ENCODE measurements at places on chromosomes 16 and 17.
A peak's percentile ranks its signal among the peaks of the same experiment; 100 is the strongest.

GRCh38 chr17:47713980-47714700 lies 18.9 kb upstream of the TBX21 start:
- DNase-seq: no peak

DNA sequence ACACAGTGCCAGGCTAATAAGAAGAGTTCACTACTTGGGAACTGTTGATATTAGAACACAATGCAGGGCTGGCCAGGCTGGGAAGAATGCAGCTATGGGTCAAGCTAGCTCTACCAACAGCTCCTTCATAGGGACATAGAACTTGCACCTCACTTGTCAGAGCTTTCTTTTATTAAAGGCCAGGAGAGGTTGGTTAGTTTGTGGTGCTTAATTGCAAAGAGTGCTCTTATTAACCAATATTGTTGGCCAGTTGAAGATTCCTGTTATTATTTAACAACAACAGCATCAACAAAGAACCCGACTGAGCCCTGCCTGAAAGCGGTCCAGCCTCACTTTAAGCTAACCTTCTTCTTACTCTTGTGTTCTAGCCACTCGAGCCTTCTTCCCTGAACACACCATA lies 43.4 kb upstream of the ANKFN1 start:
- DNase-seq: no peak

DNA sequence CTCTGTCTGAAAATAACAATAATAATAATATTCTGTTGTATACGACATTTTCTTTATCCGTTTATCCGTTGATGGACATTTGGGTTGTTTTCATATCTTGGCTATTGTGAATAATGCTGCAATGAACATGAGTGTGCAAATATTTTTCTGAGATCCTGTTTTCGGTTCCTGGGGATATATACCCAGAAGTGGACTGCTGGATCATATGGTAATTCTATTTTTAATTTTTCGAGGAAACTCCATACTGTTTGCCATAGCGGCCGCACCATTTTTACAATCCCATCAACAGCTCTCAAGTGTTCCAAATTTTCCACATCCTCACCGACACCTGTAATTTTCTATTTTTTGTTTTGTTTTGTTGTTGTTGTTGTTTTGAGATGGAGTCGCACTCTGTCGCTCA lies 5.3 kb upstream of the PRSS41 start:
- no peak for DNase-seq

- DNase-seq: no peak
Observed at GRCh38 chr16:78522327-78522726, 422.9 kb downstream of the WWOX start.

DNA sequence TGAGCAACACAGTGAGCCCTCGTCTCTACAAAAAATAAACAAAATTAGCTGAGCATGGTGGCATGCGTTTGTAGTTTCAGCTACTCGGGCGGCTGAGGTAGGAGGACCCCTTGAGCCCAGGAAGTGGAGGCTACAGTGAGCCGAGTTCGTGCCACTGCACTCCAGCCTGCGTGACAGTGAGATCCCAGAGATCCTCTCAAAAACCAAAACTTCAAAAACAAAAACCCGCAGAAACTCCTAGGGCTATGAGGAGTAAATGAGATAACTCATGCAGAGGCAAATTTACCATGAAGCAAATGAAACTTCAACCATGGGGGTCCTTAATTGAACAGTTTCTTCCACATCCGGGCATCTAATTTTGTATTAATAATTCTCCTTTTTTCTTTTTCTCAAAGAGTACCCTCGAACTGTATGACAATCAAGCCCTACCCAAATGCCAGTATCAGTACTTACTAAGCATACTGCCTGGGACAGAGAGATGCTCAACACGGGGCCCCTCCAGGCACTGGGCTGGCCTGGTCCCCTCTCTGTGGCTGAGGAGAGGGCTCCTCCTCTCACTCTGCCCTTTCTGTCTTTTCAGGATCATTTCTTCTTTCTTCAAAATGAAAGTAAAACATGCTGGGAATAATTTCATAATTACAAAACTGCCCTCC lies 789 bp upstream of the PIPOX start:
- no peak for DNase-seq

DNA sequence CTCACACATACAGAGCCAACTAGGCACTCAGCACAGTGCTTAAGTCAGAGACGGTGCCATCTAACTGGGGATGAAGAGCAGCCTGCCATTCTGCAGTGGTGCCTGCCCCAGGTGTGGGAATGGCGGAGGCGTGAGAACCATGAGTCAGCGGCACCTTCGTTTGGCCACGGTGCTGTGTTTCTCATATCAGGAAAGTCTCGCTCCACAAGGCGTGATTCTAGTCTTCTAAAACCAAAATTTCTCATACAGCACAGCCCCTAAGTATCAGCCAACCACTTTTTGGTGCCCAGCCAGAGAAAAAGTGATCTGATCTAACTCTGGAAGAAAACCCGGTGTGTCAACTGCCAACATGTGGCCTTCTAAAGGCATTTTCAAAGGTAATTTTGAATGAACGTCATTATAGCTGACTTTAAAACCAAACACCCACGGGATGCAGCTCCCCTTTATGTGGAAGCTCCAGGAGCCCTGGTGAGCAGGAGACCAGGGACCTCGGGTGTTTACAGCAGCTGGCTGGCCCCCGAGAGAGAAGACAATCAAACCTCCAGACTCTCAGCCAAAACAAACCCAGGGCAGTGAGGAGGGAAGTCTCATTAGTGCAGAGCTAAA lies 54.6 kb downstream of the ABCC12 start:
- no peak for DNase-seq

GRCh38 chr17:2393174-2393953 lies 7.5 kb downstream of the MNT start:
- peak; percentile 84 for DNase-seq

DNA sequence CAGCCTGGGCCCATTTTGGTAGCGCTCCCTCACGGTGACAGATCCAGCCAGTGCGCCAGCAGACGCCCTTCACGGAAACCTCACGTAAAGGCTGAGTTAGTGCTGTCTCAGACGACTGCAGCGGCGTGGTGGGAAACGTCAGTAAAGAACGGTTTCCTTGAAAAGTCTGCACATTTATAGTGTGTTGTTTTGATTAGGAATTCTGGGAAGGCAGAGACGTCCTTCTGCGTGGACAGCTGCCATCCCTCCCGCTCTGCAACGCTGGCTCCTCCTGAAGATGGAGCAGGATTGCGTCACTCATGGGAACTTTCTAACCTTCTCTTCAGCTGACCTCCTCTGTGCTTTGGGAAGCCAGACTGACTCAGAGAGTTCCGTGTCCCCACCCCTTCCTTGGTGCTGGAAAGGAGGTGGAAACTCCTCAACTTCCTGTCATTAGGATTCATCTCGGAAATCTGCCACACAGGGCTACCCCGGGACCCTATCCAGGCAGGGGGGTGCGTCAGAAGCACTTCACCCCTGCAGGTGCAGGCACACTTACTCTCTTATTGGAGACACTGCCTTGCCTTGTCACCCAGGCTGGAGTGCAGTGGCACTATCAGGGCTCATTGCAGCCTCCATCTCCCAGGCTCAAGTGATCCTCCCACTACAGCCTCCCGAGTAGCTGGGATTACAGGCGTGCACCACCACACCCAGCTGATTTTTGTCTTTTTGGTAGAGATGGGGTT lies 24.3 kb upstream of the CRISPLD2 start:
- no peak for DNase-seq

- no peak for DNase-seq
Observed at GRCh38 chr16:80390871-80391489, 149.8 kb upstream of the DYNLRB2 start.

- no peak for DNase-seq
Observed at GRCh38 chr17:48549281-48549630, 4.3 kb upstream of the HOXB2 start.

DNA sequence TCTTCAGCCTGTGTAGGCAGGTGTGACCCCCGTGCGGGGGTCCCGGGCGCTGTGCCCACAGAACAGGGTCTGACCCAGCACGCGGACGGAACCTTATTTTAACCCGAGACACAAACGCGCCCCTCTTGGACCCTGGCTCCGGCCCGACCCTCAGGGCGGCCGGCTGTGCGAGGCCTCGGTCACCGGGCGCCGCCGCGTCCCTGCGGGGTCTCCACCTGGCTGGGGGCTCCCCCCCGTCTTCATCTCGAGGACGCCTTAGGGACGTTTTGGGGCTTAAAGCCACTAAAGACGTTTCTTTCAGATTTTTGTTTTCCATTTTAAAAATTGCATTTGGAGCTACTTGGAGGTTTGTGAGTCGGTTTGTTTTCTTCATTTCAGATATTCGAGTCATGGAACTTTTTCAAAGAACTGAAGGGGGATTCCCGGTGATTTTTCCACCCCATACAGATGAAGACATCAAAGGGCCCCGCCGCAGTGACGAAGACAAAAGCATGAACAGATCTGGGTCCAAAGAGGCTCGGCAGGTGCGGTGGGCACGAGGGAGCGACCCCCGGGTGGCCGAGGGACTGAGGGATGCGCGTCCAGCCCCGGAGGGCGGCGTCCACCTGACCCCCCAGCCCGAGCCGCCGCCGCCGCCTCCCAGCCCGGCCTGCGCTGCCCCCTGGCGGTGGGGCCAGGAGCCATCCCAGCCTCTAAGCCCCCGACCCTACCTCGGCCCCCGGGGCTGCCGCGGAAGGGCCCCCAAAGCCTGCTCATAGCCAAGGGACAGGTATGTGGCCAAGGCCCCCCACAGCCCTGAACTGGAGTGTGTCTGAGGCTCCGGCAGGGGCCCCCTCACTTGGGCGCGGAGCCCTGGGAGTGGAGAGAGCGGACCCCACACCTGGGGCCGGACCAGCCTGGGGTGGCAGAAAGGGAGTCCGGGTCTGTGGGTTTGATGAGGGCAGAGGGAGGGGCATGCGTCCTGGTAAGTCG lies 3.8 kb upstream of the CD7 start:
- DNase-seq: peak; percentile 77

GRCh38 chr17:30334421-30334820 lies 564 bp upstream of the TMIGD1 start:
- DNase-seq: no peak

DNA sequence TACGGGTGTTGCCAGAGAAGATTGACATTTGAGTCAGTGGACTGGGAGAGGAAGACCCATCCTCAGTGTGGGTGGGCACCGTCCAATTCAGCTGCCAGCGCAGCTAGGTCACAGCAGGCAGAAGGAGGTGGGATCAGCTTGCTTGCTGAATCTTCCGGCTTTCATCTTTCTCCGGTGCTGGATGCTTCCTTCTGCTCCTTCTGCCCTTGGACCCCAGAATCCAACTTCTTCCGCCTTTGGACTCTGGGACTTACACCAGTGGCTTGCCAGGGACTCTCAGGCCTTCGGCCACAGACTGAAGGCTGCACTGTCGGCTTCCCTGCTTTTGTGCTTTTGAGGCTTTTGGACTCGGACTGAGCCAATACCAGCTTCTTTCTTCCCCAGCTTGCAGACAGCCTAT lies 46.1 kb upstream of the RPL38 start:
- DNase-seq: no peak

DNA sequence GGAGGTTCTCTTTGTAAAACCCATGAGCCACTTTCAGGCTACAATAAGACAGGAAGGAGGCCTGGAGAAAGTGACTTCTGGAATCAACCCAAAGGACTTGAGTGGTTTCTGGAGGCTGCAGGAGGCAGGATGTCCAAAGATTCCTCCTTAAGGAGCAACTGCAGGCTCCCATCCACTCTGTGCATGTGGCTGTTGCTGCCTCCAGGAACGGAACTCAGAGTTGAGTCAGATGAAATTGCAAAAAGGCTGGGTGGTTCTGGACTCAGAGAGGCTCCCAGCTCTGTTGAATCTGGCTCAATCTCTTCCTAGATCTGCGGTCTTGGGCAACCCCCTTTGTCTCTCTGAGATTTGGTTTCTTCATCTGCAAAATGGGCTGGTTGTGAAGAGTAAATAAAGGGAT lies 197.1 kb downstream of the SHISA9 start:
- DNase-seq: no peak

DNA sequence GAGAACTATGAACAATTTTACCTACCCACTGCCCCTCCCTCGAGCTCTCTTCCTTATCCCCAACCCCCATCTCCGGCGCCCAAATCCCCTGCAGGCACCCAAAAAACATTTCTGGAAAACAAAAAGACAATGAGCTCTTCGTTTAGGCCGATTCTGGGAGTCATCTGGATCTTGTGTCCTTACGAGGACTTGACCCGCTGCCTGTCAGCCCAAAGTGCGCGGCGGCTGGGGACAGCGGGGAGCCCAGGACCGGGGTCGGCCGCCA lies 524 bp downstream of the STRADA start:
- no peak for DNase-seq

GRCh38 chr16:47395733-47396498 lies 64.9 kb downstream of the ITFG1 start:
- DNase-seq: no peak

DNA sequence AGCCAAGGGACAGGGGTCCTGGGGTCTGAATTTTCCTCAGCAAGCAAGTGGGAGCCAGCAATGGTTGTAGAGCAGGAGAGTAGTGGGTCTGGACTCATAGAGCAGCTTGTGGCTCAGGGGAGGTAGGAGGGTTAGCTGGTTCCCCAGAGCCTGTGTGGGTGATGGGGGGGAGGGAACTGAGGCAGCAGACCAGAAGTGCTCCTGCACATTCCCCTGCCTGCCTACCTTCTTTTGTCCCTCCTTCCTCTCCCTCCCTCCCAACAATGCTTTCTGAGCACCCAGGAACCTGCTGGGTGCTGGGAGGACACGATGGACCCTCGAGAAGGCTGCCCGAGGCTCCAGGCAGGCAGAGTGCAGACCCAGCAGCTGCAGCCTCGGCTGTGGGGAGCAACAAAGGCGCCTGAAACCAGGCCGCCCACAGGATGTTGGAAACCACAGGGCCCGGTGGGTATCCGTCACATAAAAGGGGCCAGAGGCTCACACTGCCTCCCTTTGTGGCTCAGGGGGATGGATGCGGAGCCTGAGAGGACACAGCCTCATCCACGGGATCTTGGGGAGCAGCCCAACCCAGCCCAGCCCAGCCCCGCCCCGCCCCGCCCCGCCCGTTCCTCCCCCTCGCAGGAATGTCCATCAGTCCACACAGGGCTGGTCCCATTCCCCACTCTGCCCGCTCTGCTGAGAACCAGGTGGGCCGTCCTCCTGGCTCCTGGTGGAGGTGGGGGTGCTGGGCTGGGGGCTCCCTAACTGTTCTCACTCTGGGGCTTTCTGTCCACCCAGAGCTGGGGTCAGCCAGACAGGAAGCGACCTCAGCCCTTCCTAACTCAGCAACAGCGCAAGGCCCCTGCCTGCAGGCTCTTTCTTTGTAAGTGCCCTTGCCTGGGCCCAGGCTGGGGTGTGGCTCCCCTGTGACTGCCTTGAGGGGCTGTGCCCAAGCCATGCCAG lies 1.7 kb upstream of the NLRC3 start:
- peak; percentile 26 for DNase-seq

DNA sequence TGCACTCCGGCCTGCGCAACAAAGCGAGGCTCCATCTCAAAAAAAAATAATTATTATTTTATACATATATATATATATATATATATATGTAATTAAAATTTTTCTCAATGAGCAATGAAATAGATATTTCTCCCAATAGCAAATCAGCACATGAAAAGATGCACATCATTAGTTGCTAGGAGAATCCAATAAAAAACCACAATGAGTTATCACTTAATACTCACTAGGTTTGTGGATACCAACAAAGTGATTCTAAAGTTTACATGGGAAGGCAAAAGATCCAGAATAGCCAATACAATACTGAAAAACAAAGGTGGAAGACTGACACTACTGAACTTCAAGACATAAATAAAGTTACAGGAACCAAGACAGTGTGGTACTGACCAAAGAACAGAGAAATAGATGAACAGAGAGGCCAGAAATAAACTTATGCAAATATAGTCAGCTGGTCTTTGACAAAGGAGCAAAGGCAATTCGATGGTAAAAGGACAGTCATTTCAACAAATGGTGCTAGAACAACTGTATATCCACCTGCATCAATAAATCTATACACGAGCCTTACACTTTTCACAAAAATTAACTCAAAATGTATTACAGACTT lies 13.6 kb downstream of the SMG6 start:
- no peak for DNase-seq
